ENCODE measurements at places on chromosomes 6 and 20.

GRCh38 chr6:156974830-156975261 lies 197.7 kb downstream of the ARID1B start:
- DNase-seq: no peak

DNA sequence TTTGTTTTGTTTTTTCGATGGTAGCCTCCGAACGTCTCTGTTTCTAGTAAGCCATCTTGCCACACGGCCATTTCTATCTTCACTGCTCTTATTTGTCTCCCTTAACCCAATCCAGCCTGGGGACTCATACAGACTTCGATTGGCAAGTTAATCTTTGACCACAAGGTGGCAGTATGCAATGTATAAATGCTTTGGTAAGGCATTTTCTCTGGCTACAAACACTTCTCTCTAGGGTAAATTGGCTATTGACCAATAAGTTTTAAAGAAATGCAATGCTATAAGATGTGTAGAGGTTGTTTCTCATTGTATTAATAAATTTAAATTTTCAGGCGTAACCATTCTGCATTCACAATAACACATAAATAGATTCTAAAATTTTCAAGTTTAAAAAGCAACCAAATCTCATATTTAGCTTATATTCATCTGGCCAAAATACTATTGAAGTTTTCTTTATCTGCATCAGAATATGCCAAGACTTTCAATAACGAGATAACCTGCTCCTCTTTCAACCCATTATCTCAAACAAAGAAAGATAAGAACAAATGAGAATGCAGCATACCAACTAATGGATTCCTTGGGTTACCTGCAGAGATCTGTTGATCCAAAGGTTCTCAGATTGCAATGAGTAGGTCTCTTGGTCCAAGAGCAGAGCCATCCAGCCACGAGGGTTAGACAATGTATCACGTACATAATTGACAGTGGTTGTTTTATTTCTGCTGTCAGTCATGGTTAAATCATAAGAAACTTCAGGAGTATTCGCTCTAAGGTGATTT lies 231.9 kb downstream of the PKHD1 start:
- DNase-seq: no peak

GRCh38 chr6:83958241-83958685 lies 75.3 kb upstream of the MRAP2 start:
- DNase-seq: no peak

DNA sequence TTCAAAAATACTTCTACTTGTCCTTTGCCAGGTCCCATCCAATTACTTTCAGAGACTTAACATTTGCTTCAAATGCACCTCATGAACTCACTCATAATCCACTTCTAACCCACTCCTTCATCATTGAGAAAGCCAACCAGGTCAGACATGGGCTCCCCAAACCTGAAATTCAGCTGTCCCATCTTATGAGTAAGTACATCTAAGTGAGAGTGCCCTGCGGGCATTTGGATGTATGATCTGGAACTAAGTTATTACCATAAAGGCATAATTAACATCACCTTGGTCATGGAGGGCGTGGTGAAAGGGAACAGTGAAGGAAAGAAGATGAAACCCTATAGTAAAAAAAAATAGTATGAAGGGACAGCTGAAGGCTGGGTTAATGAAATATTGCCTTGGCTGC lies 896.8 kb downstream of the C6orf118 start:
- DNase-seq: no peak

DNA sequence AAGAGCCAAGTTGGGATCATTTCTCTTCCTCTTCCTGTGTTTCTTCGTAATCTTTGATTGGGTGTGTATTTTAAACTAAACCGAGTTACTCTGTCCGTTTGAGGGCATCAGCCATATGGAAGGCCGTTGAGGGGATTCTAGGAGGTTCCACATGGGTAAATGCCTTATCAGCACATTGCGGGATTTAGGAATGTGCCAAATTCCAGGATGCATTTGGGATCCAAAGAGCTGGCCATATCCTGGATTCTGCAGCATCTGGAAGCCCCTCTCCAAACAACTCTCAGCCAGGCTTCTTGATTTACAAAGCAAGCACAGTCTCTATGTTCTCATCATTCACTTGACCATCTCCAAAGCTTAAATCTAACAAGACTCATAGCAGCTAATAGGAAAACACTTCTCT lies 67.6 kb upstream of the RIN2 start:
- DNase-seq: no peak

DNA sequence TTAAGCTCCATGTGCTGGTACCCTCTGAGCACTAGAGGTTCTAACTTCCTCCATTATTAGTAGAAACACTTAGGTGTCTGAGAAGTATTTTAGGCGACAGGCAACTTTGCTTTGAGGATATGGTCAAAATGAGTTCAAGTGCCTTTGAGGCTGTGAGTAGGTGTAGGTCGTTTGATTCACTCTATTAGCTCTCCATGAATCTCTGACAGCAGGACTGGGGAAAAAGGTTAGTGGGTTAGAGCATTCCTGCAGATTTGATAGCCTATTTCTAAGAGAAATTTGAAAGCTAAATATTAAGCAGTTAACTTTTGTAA lies 45.9 kb downstream of the IGF2R start:
- no peak for DNase-seq

GRCh38 chr6:19757036-19757435 lies 80.1 kb upstream of the ID4 start:
- DNase-seq: no peak

DNA sequence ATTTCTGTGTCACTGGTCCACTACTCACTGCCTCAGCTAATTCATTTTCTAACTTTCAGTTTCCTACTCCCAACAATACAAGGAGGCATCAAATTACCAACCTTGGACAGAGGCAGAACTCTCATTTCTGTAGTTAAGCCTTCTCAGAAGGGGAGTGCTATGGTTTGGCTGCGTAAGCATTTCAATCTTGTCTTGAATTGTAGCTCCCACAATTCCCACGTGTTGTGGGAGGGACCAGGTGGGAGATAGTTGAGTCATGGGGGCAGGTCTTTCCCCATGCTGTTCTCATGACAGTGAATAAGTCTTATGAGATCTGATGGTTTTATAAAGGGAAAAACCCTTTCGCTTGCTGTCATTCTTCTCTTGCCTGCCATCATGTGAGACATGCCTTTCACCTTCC lies 22.9 kb downstream of the HLA-DRA start:
- no peak for DNase-seq

DNA sequence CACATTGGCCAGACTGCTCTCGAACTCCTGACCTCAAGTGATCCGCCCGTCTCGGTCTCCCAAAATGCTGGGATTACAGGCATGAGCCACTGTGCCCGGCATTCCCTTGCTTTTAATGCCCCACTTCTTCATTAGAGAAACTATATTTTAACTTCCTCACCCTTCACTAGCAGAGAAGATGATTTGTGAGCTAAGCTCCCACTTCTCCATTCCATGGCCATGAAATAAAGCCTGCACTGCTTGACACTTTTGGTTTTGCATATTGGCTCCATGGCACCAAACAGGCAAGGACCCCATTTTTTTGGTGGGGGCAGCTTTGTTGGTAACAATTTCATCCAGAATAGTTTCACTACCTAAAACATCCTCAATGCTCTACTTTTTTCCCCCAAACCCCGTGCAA lies 145.3 kb downstream of the TFAP2B start:
- no peak for DNase-seq

DNA sequence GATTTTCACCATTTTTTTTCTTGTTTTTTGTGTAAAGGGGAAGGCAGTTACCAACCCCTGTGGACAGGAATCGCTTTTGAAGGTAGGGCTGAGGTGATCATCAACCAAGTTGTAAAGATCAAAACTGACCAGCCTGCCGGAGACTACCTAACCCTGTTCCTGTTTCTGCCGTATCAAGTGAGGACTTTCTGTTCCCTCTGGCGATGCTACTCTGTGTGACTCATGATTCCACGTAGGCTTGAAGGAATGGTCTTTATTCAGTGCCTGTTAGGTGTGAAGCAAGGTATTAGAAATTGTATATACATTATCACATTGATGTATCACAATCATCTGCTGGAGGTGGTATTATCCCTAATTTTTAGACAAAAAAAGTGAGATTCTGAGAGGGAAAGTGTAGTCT lies 161.3 kb downstream of the SOX4 start:
- no peak for DNase-seq

DNA sequence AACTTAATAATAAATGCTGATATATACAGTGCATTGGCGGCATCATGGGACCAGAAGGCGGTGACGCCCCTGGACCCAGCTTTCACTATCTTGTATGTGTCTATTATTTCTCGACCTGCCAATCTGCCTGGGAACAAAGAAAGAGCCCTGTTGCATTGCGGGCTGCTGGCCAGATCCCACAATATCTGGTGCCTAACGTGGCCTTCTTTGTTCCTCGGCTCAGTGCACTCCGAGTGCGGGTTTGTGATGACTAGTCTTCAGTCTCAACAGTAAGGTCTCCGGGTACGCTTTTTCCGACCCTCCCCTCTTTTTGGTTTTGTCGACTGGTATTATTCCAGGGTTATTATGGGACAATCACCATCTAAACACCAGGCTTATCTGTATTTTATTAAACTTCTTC lies 291.5 kb downstream of the TBC1D32 start:
- DNase-seq: no peak

DNA sequence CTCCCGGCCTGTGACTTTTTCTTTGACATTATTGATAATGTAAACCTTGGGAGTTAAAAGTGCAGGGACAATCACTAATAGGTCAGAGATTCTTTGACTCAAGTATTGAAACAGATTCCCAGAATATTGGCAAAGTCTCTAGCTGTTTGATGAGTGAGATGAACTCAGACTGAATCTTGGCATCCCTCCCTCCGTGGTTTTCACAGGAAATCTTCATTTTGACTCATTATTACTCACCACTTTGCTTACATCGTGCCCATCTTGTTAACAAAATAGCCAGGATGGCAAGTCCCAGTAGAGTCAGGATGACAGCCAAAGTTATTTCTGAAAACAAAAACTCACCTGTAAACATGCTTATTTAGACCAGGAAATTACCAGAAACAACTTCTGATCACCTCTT lies 2.0 kb downstream of the TSBP1 start:
- DNase-seq: no peak

DNA sequence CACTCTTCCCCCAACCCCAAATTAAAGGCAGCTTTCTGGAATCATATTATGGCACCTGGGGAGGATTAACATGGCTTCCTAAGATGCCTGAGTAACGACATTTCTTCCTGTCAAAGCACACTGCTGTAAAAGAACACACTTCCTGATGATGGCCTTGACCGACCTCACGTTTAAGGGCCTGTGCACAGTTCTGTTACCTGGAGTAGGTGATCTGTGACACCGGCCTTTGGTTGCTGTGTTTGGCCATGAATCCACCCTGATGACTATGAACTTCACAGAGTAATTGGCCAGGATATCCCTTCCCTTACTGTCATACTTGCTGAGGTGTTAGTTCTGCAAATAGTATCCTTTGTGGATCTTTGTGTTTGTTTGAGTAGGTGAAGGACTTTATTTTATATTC lies 45.8 kb downstream of the PLCB4 start:
- DNase-seq: no peak

- DNase-seq: no peak
Measured at GRCh38 chr6:118320652-118321051, 227.4 kb upstream of the PLN start.

GRCh38 chr6:108187519-108187918 lies 21.7 kb downstream of the NR2E1 start:
- no peak for DNase-seq

DNA sequence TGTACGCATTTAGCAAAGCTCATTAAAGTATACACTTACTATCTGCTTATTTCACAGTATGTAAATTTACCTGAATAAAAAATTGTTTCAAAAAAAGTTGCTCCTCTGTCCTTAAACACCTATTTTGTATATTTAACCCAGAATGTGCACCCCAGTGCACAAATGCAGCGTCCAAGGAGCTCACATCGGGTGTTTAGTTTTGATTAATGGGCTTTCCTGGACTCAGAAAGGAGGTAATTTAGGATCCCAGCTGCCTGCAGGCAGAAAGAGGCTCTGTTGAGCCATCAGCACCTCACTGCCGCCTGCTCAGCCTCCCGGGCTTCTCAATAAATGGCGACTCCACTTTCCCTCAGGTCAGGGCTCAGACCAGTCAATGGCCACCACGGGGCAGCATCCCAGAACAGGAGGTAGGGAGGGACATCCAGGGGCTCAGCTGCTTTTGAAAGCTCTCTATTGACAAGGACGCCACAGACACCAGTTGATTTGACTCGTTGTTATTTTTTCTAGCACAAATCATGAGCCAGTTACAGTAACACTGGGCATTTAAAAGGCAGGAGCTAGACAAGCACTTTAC lies 70.2 kb upstream of the TBC1D7 start:
- DNase-seq: no peak
